ENCODE measurements at places on chromosomes 16 and 17.
A peak's percentile ranks its signal among the peaks of the same experiment; 100 is the strongest.

DNA sequence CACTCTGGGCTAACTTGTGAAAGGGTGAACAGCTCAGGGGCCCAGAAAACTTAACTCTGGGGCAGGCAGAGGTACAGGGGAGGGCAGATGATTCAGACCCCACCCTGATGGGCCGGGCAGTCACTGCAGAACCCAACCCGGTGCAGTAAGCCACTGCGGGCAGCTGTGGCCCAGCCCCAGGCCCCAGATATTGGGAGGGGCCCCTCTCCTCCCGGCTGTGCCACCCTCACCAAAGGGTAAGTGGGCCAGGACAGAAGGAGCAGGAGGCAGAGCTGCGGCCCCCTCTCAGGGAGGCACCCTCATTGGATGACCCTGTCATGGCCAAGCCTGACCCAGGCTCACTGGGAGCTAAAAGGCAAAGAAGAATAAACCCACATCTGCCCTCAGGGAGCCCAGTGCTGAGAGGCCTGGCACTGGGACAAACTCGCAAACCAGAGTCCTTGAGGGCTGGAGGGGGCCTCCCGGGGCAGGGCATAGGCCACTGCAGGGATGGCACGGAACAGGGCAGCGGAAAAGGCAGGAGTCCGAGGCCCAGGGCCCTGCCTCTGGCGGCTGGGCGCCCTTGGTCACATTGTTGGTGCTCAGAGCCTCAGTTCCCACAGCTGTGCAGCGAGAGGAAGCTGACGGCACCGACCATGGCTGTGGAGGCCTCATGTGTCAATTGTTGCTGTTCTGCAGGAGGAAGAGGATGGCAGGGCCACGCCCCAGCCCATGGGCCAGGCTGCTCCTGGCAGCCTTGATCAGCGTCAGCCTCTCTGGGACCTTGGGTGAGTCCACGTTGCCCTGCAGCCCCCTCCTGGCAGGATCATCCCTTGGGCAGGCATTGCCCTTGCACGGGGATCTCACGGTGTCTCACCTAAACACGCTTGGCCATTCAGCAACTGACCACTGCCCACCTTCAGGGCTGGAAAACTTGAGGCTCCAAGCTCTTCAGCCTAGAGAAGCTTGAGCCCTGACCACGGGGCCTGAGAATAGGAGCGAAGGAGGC is 3.1 kb downstream of the ITGB4 start:
- DNase-seq, result no peak

GRCh38 chr17:64276961-64277505 is 14.0 kb upstream of the TEX2 start:
- DNase-seq, result no peak

GRCh38 chr17:66548659-66549310 is 246.4 kb downstream of the PRKCA start:
- DNase-seq, result peak; percentile 63

- DNase-seq, result no peak
Observed at GRCh38 chr17:66786107-66786506, 48.8 kb upstream of the CACNG5 start.

- DNase-seq, result no peak
Observed at GRCh38 chr16:56921571-56921970, 10.4 kb upstream of the HERPUD1 start.

- no peak for DNase-seq
Observed at GRCh38 chr17:27506348-27507218, 50.3 kb downstream of the KSR1 start.

- peak; percentile 43 for DNase-seq
Observed at GRCh38 chr17:9470171-9470570, 105.4 kb downstream of the STX8 start.

DNA sequence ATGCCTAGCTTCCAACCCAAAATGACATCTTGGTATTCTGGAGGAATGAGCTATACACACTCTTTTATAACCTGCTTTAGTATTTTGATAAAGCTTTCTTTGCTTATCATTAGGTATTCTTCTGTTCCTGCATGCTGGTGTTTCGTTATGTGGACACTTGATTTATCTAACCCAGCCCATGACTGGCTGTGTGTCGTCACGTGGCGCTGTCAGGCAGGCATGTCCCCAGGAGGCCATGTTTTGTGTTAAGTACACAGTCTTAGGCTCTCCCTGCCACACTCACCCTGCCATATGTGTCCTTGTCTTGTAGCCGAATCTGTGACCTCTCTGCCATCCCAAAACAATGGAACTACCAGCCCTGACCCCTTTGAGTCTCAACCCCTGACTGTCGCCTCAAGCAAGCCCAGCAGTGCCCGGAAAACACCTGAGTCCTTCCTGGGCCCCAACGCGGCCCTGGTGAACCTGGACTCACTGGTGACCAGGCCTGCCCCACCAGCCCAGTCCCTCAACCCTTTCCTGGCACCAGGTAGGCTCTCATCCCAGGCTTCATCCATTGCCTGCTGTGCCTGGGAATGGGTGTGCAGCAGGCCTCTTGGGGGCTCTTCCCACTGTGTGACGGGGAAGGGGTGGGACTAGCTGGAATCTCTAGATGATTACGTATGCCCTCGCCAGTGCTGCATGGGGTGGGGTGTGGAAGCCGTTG is 30.8 kb downstream of the B9D1 start:
- no peak for DNase-seq

- DNase-seq, result no peak
Observed at GRCh38 chr16:13471036-13471435, 448.9 kb upstream of the ERCC4 start.

GRCh38 chr16:17567455-17567854 is 96.7 kb upstream of the XYLT1 start:
- no peak for DNase-seq

GRCh38 chr16:30838876-30839471 is 52.0 kb upstream of the ZNF629 start:
- DNase-seq, result no peak

DNA sequence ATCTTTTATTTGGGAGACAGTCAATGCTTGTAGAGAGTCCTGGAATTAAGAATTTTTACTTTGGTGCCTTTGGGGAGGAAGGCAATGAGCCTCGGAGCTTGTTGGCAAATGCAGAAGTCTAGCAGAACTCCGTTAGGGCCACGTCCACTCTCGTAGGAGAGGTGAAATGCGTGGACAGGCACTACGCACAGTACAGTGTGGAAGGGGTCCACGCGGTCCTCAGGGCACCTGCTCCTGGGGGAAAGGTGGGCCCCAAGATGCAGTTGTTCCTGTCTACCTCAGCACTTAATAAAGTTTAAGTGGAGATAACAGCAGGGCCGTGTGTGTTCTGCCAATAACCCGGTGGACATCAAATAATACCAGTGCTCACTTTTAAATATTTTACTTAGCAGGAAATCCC is 1.8 kb downstream of the RAB11FIP3 start:
- DNase-seq, result no peak

- no peak for DNase-seq
Observed at GRCh38 chr16:87662254-87663204, 60.2 kb downstream of the JPH3 start.

DNA sequence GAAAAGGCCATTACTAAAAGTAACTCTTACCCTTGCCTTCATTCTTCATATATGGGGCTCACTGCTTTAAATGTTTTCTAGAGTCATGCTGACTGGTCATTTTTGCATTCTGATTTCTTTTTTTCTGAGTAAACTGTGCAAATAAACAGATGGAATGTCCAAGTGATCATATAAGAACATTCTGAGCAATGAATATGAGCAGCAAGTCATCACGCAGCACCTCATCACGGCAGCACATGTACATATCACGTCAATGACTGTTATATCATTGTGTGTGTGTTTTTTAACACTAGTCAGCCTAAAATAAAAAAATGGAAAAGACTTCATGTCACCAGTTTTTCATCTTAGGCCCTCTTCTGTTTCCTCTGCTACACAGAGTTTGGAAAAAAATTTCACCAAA is 490.0 kb upstream of the ZFHX3 start:
- DNase-seq, result no peak

DNA sequence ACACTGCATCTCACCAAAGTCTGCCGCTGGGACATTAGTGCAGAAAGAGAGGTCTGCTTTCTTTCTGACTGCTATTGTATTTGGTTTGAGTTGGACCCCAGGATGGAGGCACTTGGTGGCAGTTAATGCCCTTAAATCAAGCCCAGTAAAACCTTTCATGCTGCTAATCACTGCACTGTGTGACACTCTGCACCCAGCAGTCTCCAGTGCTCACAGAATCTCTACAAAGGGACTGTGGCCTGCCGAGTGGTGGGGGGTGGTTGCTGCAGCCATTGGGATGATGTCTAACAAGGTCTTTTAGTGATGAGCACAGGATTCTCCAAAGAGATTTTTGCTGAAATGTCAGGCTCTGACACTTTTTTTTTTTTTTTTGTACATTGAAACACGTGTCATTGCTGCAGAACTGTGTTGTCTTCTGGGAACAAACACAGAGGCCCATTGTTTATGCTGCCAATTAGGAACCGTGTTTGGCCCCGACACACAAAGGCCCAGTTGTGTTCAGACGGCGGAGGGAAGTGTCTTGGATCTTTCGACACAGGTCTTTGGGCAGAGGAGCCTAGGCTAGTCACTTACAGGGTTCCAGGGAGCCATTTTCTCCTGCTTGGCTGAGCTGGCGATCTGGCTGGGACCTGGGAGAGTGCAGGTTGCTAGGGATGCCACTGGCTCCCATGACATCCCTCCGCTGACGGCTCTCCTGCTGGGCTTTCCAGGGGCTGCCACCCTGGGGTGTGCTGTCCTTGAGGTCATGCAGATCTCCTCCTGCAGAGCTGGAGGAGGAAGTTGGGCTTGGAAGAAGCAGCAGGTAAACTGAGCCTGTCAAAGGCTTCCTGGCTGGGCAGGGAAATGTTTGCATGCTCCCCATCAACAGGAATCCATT is 16.2 kb upstream of the TNRC6C start:
- DNase-seq, result no peak

DNA sequence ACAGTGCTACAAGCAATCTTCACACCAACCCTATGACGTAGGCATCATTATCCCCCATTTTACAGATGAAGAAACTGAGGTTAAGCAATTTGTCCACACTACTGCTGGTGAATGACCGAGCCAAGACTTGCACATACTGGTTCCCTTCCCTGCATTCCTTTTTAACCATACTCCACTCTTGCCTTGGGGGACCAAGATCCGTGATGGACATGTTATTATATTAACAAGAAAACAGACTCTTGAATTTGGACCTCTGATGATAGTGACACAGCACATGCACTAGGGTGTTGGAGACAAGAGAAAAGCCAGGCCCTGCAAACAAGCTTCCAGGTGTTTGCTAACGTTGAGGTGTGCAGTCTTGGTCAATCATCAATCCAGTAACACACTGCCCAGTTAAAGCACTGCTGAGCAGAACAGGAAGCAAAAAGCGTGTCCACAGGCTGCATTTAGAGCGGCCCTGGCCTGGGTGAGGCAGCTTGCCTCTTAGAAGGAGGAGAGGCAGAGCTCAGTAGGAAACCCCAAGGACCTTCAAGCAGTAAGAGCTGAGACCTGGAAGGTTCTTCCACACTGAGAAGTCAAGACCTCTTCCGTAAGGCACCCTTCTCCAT is 36.7 kb downstream of the HNF1B start:
- no peak for DNase-seq

GRCh38 chr17:67245694-67246402 is 852 bp upstream of the HELZ start:
- DNase-seq, result no peak

DNA sequence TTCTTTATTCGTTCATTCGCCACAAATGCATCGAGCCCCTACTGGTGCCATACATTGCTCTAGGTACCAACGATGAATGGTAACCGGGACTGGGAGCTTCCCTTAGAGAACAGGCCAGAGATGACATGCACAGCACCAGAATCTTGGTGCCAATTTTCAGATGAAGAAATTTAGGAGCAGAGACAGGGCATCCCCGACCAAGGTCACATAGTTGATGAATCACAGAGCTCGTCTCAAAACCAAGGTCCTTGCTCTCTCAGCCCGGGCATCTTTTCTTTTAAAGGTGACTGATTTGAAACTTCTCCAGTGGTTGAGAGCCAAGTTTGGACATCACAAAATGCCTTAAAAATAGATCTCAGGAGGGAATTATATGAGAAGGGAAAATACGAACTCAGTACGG is 73.2 kb upstream of the C16orf82 start:
- DNase-seq, result no peak

GRCh38 chr17:62562656-62563055 is 64.8 kb upstream of the MRC2 start:
- DNase-seq, result peak; percentile 53

- no peak for DNase-seq
Observed at GRCh38 chr16:80202831-80203413, 337.9 kb upstream of the DYNLRB2 start.

DNA sequence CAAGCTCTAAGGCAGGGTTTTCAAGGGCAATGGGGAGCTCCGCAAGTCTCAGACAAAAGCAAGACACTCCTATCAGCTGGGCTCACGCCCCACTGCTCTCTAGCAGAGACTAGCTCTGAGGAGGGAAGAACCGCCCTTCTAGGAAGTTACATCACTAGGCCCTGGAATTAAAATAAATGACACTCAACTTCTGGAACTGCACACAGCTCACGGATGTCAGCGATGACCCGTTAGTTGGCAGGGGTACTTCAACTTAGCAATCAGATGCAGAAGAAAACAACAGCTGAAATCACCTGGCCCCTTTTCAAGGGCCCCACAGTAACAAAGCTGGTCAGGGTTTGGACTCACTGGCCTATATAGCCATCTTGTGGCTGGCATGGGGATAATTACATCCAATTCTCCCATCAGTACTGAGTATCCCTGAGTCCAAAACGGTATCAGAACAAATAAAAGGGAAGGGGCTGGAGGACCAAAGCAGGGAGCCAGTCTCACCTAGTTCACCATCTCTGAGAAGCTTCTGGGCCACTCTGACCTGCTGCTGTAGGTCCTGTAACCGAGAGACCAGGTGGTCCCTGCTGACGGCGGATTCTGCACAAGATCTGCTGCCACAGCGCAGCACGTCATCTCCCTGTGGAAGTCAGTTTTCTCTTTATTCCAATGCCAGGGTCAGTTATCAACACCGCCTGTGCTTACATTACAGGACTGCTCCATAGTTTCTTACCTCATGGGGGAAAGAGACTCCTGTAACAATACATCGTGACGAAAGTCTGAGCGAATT is 22.2 kb downstream of the SERPINF1 start:
- DNase-seq, result peak; percentile 85

DNA sequence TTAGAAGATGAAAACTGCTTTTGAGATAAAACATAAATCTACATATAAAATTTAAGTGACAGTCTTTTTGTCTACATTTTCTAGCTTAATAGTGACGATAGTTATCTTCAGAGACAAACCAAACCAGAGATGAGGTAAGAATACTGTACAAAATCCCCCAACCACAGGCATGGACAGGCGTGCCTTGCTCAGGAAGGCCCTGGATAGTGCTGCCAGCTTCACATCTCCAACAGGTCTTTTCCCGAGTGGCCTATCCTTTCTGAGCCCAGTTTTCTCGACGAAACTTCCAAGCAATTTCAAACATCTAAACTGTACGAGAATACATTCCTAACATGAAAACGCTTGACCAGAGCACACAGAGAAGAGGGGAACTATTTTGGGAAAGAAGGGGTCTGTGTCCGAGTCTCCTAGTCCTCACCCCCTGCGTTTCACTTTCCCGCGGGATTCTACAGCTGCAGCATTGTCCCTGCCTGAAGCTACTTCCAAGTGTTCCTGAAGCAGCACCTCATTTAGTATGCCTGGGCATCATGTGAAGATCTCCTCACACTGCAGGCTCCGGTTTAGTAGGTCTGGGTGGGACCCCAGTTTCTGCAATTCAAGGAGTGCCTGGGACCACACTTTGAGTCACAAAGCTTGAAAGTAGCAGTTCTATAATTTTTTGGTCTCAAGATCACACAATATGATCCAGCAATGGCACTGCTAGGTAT is 37.8 kb downstream of the GNA13 start:
- DNase-seq, result peak; percentile 58
